Adipocyte (in vitro differentiated cells): ENCODE measurements at places on chromosomes 6 and 20.

DNA sequence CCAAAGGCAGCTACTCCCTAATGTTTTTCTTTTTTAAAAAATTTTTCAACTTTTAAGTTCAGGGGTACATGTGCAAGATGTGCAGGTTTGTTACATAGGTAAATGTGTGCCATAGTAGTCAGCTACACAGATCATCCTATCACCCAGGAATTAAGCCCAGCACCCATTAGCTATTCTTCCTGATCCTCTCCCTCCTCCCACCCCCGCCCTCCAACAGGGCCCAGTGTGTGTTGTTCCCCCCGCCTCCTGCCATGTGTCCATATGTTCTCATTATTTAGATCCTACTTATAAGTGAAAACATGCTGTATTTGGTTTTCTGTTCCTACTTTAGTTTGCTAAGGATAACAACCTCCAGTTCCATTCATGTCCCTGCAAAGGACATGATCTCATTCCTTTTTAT, 12.4 kb downstream of the TRIM15 start:
- DNase-seq: no peak

DNA sequence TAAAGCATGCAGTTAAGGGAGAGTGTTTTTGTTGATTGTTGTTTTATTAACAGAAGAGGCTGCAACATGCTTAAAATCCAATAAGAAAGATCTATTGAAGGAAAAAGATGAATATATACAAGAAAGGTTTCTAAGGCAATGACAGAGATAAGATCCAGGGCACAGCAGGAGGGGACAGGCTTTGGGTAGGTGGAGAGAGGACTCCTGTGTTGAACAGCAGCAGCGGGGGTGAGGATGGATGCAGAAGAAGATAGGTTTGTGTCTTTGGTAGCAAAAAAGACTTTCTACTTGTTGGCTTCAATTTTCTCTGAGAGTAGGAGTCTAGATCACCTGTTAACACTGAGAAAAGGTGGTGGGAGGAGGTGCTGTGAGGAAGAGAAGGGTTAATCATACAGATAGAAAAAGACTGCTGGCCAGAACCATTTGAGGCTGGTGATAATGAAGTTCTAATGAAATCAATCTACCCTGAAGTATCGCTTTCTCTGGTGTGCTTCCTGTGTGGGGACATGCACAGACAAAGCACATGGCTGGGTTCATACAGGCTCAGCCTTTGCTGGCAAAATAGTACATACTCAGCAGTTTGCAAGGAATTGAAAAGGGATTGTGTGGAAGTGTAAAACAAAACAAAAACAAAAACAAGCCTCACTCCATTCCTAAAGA, 17.2 kb upstream of the DST start:
- no peak for DNase-seq

- DNase-seq: no peak
These were observed 171.7 kb downstream of the HIVEP2 start for GRCh38 chr6:142773324-142773723.

DNA sequence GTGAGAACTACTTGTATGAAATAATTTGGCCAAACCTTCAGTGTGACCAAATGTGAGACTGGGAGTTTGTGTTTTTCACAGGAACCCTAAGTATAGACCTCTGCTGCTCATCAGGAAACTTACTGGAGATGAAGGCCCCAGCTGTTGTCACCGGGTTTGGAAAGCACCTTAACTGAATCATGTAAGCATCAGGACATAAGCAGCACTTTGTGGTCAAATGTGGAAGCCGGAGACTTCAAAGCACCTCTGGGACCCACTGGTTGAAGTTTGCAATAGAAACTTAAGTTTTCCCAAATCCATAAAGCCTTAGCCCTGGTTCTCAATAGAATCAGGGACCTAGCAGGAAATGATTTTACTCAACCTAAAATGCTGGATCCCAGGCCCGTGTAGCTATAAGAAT, 14.3 kb downstream of the TTPAL start:
- no peak for DNase-seq

GRCh38 chr6:157800420-157801237, 22.4 kb upstream of the SNX9 start:
- peak; percentile 77 for DNase-seq

- no peak for DNase-seq
These were observed 66.7 kb downstream of the SYNDIG1 start for GRCh38 chr20:24535941-24536730.

- no peak for DNase-seq
These were observed 100.3 kb upstream of the MTHFD1L start for GRCh38 chr6:150765067-150765764.

GRCh38 chr6:52611833-52612232, 35.0 kb upstream of the TRAM2 start:
- DNase-seq: no peak
